ENCODE measurements at places on chromosomes 3 and 15.

DNA sequence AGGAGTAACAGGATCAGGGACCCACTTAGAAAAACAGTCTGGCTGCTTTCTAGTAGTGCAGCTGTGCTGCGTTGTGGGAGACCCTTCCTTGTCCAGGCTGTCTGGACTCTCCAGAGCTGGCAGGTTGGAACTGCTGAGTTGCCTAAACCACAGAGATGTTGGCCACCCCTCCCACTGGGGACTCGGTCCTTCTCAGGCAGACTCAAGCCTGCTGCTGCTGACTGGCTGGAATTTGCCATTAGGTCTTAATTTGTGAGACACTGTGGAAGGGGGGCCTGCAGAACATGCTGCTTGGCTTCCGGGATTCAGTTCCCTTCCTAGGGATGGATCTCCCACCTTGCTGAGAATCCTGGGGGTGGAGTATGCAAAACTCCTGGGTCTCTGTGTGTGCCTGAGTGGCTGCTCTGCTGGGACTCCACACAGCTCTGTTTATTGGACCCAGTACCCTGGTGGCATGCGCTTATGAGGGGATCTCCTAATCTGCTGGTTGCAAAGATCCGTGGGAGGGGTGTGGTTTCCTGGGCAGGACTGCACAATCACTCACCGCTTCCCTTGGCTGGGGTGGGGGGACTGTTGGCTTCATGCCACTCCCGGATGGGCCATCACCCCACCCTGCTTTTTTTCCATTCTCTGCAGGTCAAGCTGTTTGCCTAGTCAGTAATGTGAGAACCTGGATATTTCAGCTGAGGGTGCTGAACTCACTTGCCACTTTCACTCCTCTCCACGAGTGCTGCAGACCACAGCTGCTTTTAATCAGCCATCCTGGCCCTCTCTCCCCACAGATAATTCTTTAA is 150.5 kb downstream of the CFAP20DC start:
- no peak for DNase-seq

DNA sequence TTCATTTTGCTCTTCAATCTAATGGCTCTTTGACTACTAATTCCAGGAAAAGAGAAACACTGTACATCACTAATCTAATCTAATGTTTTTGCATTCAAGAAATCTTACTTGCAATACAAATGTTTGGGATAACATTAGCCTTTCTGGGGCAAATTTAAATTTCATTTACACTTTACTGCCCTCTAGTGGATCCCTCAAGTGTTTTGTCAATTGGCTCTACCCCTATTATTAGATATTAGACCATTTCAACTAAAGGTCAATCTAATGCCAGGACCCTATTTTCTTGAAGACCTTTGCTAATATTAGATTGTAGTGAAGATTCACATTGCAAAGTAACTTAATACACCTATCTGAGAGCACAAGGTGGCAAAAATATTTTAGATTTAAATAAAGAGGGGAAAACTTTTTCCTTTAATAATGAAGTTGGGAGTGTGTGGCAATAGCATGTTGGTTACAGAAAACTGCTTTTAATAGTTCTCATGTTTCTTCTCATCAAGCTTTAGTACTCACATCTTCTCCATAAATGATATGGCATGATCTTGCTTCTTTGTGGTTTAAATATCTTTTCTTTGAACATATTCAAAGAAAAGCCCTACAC is 5.0 kb downstream of the C2CD4A start:
- no peak for DNase-seq

DNA sequence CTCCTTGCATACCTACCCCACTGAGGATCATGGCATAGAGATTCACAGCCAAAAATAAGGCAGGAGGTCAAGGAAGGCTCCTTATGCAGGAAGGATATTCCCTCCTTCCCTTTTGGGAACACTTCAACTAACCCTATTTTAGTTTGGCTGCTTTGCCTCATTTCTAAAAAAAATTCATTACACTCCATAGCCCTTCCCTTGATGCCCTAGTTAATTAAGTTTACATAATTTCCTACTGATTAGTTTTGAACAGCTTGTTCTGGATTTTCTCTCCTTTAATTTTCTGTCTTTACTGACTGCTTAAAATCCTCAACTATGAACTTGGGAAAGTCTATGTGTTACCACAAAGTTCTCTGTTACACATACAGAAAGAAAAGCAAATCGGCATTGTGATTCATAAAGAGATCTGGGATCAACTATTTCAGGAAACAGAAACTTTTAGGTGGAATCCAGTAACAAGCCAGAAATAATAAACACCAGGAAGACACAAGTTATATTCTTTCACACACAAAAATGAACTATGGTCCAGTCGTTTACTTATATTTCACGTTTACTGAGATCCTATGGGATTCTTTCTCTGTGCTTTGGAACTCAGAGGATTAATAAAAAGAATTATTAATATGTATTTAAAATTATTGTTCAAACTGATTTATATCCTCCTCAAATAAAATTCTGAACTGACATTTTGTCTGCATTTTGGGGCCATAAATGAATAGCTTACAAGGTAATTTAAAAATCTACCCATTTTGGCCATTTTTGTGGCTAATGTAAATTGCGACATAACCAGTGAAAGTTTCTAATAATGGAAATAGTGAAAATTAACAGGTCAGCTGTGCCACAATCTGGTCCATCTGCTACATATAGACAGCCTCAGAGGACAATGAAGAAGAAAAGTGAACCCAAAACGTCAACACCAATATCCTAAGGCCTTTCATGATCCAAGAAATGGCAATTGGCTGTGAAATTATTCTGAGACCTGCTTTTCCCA is 113.8 kb downstream of the FRMD5 start:
- no peak for DNase-seq

DNA sequence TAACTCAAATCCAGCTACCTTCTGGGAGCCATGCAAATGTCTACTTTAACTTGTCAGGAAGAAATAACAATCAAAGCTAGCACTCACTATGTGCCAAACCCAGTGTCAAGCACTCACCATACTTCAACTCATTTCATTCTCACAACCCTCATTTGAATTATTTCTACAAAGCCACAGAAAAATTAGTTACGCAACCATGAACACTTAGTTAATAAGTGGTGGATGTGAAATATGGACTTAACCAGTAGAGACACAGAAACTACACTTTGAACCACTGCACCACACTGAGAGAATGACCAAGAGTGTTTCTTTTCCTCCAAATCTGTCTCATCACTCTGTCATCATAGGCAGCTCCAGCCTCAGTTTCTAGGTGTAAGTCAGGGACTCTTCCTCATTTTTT is 91.0 kb upstream of the MBNL1 start:
- DNase-seq = no peak

DNA sequence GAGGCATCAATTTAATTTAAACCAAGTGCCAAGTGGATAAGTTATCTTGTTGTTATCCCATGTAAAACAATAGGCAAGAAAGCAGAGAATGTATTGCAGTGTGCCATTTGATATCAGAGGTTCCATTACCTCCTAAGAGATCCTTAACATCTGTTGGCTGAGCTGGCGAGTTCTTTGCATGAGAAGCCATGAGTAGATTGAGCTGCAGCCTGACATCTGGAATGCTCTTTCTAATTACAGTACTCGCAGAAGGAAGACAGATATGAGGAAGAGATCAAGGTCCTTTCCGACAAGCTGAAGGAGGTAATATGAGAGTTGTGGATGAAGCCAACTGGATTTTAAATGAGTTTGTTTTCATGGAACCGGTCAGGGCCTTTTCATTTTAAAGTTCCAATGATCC is 19.4 kb downstream of the TPM1 start:
- DNase-seq = no peak

DNA sequence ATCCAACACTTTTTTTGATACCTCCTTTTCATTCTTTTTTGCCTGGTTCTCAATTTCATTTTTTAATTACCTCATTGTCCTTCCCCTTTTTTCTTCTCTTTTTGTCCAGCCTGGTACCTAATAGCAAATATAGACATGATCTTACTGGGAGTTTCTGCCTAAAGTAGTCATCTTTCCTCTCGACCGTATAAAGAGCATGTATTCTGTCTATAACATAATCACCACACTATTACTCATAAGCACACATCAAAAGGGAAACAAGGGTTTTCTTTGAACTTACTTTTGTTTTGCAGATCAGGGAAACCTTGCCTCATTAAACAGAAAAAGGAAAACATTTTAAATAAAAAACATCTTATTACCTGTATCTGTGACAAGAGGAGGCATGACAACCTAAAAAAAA is 33.0 kb downstream of the FAM98B start:
- no peak for DNase-seq

GRCh38 chr3:82224661-82225060 is 463.2 kb upstream of the GBE1 start:
- no peak for DNase-seq

- DNase-seq = no peak
Measured at GRCh38 chr3:186511245-186511644, 32.9 kb downstream of the CRYGS start.

GRCh38 chr3:174330303-174330702 is 528.8 kb upstream of the NAALADL2 start:
- DNase-seq = peak; percentile 86

- no peak for DNase-seq
Measured at GRCh38 chr3:42667523-42668412, 14.3 kb downstream of the ZBTB47 start.

GRCh38 chr3:105014631-105015030 is 352.1 kb upstream of the ALCAM start:
- no peak for DNase-seq

DNA sequence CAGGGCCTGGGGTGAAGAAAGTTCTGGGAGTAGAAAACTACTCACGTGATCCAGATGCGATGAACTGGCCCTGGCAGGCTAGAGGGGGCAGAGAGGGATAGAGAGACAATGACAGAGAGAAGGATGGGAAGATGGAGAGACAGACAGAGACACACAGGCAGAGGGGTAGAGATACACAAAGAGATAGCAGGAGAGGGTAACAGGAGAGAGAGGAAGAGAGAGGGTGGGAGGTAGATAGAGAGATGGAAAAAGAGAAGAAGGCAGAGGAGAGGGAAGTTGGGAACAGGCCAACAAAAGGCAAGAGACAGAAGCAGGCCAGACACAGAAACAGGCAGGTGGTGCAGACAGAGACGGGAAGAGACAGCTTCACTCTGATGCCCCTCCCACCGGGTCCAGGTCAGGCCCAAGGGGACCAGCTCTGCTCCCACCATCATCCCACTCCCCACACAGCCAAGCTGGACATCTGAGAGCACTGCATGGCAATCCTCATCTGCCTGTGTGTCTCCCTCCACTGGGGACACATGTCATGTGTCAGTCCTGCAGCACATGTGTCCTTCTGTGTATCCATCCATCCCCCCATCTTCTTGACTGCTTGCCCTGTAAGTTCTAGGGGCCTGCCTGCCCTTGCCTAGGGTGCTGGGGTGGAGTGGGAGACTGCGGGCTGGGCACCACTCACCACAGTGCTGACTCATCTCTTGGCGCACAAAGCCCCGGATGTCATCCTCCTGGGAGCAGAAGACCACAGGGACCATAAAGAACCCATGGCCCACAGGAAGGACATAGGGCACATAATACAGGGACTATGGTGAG is 2.2 kb upstream of the UCN2 start:
- DNase-seq = peak; percentile 56

DNA sequence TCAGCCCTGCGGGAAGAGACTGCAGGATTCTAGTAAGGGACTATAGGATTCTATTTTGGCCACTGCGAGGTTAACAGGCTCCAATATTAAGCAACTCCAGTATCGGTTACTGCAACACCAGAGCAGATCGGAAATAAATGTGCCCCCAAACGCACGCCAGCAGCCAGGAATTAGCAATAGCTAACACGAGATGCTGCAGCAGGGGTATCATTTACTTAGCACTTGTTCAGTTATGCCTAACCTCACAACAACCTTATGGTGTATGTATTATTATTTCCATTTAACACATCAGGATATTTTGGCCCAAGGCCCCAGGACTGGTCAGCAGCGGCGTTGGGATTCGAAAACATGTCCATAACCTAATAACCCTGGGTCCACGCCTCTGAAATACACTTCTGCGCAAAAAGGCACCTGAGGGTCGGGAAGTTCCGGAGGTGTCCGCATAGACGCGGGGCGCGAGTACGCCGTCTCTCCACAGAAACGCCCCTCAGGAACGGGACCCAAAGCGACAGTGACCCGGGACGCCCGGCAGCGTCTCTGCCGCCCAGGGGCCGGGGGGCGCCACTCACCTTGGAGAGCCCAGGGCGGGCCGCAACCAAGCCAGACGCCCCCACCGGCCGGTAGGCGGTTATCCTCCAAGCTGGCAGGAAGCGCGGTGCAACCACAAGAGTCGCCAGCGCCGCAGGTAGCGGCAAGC is 681 bp downstream of the PIK3CB start:
- DNase-seq = peak; percentile 16

GRCh38 chr3:3893590-3893989 is 94.4 kb downstream of the LRRN1 start:
- DNase-seq = no peak

GRCh38 chr3:157134620-157135191 is 25.2 kb downstream of the CCNL1 start:
- no peak for DNase-seq

DNA sequence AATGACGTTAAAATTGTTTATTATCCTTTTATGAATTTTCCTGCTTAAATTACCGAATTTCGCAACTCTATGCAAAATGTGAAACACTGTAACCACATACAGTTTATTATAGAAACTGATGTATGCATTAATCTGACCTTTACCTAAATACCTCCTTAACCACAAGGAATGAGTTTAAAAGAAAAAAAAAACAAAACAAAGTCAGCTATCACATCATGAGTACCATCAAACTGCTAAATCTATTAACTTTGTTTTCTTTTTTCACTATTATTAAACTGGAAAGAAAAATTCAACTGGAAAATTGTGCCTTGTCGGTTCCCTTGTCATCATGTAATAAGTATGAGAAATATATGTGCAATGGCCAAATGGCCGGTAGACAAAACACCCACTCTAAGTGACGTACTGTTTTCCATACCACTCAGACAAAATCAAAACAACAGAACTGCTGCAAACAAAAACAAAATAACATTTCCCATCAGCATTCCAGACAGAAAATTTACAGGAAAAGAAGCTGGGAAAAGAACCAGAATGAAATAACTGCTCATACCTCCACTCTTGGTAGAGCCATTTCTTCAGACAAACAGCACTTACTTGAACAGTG is 415.3 kb downstream of the FOXP1 start:
- peak; percentile 64 for DNase-seq

DNA sequence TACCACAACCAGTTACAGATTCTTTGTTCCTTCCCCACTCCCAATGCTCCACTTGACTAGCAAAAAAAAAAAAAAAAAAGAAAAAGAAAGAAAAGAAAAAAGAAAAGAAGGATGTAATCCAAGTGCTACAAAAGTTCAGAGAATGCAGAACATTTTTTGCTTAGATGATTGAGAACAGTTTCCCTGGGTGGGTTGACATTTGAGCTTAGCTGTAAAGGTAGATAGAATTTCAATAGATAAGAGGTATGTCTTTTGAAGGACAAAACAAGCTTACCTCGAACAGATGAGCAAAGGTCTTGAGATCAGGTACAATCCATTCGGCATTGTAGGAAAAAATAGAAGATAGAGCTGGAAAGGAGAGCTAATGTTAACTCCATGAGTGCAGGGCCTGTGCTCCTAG is 344.6 kb upstream of the NECTIN3 start:
- no peak for DNase-seq

DNA sequence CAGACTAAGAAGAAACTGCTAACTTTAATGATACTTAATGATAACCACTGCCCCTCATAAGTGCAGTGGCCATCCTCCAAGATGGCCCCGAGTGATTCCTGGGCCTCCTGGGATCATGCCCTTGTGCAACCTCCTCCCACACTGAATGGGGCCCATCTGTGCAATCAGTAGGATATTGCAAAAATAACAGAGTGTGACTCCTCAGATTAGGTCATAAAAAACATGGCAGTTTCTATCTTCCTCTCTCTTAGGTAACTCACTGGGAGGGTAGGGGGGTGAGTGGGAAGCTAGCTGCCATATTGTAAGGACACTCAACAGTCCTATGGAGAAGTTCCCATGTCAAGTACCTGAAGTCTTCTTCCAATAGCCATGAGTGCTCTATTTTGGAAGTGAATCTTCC is 173.0 kb downstream of the SHQ1 start:
- no peak for DNase-seq
